ENCODE measurements at places on chromosomes 6 and 20.

DNA sequence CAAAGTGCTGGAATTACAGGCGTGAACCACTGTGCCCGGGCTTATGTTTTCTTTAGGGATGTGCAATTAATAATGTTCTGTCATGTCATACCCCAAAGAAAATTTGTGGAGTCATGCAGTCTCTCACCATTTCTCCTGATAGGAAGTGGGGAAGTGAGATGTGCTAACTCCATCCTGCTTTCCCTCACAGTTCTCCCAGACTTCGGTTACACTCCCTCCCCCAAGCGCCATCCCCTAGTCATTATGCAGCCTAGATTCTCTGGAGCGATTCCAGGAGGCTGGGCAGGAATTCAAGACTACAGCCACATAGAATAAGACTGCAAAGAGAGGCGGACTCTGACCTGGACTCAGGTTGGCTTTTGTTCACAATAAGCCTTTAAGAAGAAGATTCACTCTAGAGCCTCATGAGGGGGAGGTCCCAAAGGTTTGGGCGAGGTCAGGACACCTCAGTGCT, 271.4 kb downstream of the ALDH8A1 start:
- H3K36me3 ChIP-seq: no peaks in the 10 kb centered on the region
- peaks cover 10% of the 10 kb centered on the region for H3K4me1 ChIP-seq

DNA sequence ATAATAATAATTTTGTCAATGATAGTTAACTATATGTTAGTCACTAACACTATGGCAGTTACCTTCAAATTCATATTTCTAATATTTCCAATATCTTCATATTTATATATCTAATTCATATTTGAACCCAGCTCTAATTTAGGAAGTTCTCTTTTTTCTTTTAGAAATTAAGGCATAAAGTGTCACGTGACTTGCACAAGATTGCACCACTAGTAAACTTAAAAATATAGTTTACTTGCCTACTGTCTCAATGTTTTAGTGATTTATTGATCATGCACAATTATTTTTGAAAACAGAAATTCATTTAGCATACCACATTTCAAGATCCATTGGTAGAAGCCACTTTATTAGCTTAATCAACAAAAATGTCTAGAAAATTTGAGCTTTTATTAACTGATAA, 508.7 kb upstream of the ZNF337 start:
- DNase-seq: no peak
- peaks cover 24% of the 10 kb centered on the region for H3K27me3 ChIP-seq
- H3K36me3 ChIP-seq: peaks cover 9% of the 10 kb centered on the region
- no peak overlapping the region for H3K4me3 ChIP-seq

- peaks cover 6% of the 10 kb centered on the region for H3K4me1 ChIP-seq
- H3K36me3 ChIP-seq: no peaks in the 10 kb centered on the region
- peak overlapping the region; percentile 44 for H3K4me3 ChIP-seq
- H3K27ac ChIP-seq: no peak overlapping the region
Observed at GRCh38 chr6:100257793-100258395, 206.8 kb downstream of the SIM1 start.

DNA sequence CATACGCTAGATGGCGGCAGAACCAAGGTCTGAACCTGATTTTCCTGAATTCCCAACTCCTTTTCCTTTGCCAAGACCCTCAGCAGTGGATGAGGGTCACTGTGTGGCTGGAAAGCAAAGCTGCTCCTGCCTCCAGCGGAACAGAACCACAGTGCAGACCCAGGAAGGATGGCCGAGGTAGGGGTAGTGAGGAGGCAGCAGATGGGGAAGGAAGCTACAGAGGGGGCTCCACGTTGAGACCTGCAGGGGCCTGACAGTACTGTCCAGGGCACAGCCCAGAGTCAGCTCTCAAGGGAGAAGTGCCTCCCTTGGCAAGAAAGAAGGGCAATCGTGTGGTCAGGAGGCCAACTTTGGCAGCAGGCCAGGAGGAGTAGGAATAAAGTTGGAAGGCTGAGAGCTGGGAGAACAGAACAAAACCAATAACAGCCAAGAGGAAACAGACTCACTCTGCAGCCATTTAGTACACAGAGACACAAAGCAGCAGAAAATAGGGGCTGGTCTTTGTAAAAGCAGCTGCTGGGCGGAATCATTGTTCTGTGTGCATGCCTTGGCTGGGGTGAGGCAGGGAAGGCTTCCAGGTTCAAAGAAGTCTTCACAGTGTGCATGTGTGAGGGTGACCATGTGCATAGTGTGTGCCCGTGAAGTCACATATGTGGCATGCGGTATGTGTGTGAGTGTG, 3.1 kb downstream of the GABRR2 start:
- no peak overlapping the region for H3K4me3 ChIP-seq
- H3K27ac ChIP-seq: no peak overlapping the region
- DNase-seq: no peak

GRCh38 chr6:17635568-17635967, 35.5 kb downstream of the FAM8A1 start:
- H3K4me3 ChIP-seq: no peak overlapping the region
- peaks cover 17% of the 10 kb centered on the region for H3K36me3 ChIP-seq
- no peak for DNase-seq
- H3K27ac ChIP-seq: peak overlapping the region; percentile 82
- H3K27me3 ChIP-seq: no peaks in the 10 kb centered on the region

DNA sequence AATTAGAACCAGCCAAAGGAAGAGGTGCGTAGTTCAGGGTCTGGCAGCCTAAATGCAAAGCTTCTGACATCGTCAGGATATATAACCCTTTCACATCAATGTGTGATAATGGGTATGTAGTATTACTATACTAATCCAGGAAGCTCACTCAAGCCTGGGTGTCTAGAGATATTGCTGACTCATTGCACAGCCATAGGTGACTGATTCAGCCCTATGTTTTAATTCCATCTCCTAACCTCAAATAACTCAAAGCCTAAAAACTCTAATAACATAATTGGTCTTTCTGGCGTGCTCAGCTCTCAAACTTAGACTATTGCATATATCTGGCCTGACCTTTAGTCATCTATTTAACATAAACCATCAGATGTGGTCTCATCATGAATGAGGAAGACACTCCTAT, 658.4 kb downstream of the TBC1D32 start:
- no peaks in the 10 kb centered on the region for H3K27me3 ChIP-seq
- no peak for DNase-seq
- no peak overlapping the region for H3K27ac ChIP-seq
- H3K36me3 ChIP-seq: peaks cover 2% of the 10 kb centered on the region
- no peaks in the 10 kb centered on the region for H3K4me1 ChIP-seq

GRCh38 chr6:43271103-43271815, 26.8 kb upstream of the SLC22A7 start:
- no peak overlapping the region for H3K4me3 ChIP-seq
- peaks cover 37% of the 10 kb centered on the region for H3K27me3 ChIP-seq
- H3K27ac ChIP-seq: no peak overlapping the region

- no peak for DNase-seq
- no peak overlapping the region for H3K27ac ChIP-seq
- no peaks in the 10 kb centered on the region for H3K36me3 ChIP-seq
- no peaks in the 10 kb centered on the region for H3K27me3 ChIP-seq
- no peak overlapping the region for H3K4me3 ChIP-seq
Observed at GRCh38 chr20:62959101-62959971, 6.8 kb downstream of the SLC17A9 start.

GRCh38 chr6:167699141-167699931, 127.4 kb upstream of the AFDN start:
- H3K27ac ChIP-seq: peak overlapping the region; percentile 74
- H3K4me3 ChIP-seq: peak overlapping the region; percentile 79
- peaks cover 23% of the 10 kb centered on the region for H3K27me3 ChIP-seq
- peaks cover 18% of the 10 kb centered on the region for H3K4me1 ChIP-seq

DNA sequence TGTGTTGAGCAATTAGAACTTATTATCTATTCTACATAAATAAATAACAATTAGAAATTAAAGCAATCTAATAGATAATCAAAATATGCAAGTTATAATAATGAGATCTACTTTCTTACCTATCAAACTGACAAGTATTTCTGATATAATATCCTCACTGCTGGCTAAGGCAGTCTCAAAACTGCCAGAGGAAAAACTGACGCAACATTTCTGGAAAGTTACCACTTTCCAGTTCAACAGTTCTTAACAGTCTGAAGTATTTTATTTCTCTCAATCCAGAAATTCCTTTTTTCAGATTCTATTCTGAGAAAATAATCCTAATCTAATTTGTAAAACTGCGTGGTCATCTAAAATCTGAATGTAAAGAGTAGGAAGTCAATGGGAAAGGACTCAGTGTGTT, 121.0 kb downstream of the TRDN start:
- H3K27ac ChIP-seq: no peak overlapping the region
- H3K4me3 ChIP-seq: no peak overlapping the region
- H3K4me1 ChIP-seq: no peaks in the 10 kb centered on the region
- DNase-seq: no peak
- H3K27me3 ChIP-seq: no peaks in the 10 kb centered on the region

DNA sequence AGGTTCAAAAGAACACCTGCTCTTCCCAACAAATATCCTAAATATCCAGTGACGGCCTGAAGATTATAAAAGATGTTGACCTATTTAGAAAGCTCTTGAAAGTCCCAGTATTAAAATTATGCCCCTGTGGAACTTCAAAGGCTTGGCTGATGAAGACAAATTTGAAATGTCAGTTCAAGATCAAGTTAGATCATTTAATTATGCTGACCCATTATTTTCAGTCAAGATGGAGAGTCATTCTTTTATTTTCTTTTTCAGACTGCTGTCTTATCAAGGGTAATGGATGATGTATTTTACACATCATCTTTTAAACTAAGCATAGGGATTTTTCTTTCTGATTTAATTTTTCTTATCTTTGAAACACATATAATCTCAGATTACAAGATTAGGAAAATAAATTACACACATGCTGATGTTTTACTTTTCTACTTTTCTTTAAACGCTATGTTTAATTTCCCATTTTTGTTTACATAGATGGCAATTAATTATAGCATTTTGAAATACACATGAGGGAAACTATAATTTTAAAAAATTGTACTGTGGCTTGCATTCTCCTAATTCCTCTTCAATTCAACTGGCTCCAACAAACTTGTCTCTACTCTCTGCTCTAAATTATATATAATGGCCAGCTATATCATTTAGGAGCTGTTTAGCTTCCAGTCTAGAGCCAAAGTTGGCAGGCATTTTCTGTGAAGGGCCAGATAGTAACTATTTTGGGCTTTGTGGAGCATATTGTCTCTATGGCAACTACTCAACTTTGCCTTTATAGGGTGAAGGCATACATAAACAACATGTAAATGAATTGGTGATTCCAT, 123.7 kb downstream of the RCAN2 start:
- H3K27ac ChIP-seq: no peak overlapping the region
- H3K36me3 ChIP-seq: no peaks in the 10 kb centered on the region
- H3K27me3 ChIP-seq: peaks cover 16% of the 10 kb centered on the region
- H3K4me3 ChIP-seq: no peak overlapping the region
- no peak for DNase-seq

GRCh38 chr6:156773476-156773875, 3.7 kb upstream of the ARID1B start:
- no peak overlapping the region for H3K27ac ChIP-seq
- H3K4me3 ChIP-seq: no peak overlapping the region
- peaks cover 3% of the 10 kb centered on the region for H3K36me3 ChIP-seq
- peaks cover 30% of the 10 kb centered on the region for H3K4me1 ChIP-seq
- no peak for DNase-seq

DNA sequence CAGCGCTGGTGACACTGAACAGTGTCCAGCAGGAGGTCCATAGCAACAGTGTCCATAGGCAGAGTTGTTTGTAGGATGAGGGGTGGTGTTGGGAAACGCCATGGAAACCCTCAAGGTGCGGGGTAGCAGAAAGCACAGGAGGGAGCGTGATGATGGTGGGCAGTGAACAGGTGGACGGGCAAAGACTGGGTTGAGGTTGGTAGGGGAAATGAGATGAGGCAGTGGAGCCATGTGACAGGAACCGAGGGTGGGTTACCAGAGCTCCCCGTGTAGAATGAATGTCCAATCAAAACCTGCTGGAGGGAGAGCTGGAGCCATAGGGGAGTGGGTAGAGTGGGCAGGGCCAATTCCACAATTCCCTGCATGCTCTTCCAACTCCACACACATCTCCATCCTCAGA, 38.0 kb downstream of the HLA-DPB1 start:
- H3K27me3 ChIP-seq: peaks cover 80% of the 10 kb centered on the region
- no peaks in the 10 kb centered on the region for H3K36me3 ChIP-seq
- DNase-seq: no peak
- no peak overlapping the region for H3K27ac ChIP-seq
- H3K4me1 ChIP-seq: peaks cover 14% of the 10 kb centered on the region

- H3K27me3 ChIP-seq: peaks cover 21% of the 10 kb centered on the region
- no peak overlapping the region for H3K4me3 ChIP-seq
- H3K27ac ChIP-seq: no peak overlapping the region
- no peak for DNase-seq
- H3K4me1 ChIP-seq: peaks cover 8% of the 10 kb centered on the region
Observed at GRCh38 chr20:21569586-21569985, 55.7 kb upstream of the NKX2-2 start.

- peak overlapping the region; percentile 98 for H3K27ac ChIP-seq
- peaks cover 56% of the 10 kb centered on the region for H3K4me1 ChIP-seq
- H3K27me3 ChIP-seq: no peaks in the 10 kb centered on the region
- peak; percentile 58 for DNase-seq
- H3K36me3 ChIP-seq: peaks cover 33% of the 10 kb centered on the region
Observed at GRCh38 chr6:390914-391558, 516 bp upstream of the IRF4 start.

GRCh38 chr6:89567630-89568390, 70.7 kb downstream of the LYRM2 start:
- no peaks in the 10 kb centered on the region for H3K4me1 ChIP-seq
- no peaks in the 10 kb centered on the region for H3K36me3 ChIP-seq
- no peak overlapping the region for H3K27ac ChIP-seq
- no peak overlapping the region for H3K4me3 ChIP-seq

DNA sequence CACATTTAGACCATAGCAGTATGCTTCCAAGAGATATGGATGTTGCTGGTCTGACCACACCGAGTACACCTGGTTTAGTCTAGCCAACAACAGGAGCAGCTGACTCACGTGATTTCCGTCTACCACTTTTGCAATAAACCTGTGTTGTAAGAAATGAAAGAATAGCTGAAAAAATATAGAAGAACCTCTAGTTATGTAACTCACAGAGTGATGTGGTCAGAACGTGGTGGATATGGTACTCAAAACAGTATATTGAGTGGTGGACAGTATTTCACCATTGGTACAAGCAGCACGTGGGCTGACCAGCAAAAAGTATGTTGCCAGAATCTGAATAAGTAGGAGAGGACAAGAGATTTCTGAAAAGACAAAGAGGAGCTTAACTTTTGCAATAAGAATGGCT, 226.9 kb downstream of the TBC1D7 start:
- peaks cover 13% of the 10 kb centered on the region for H3K27me3 ChIP-seq
- H3K27ac ChIP-seq: no peak overlapping the region
- no peak for DNase-seq
- no peaks in the 10 kb centered on the region for H3K36me3 ChIP-seq
- no peaks in the 10 kb centered on the region for H3K4me1 ChIP-seq
- no peak overlapping the region for H3K4me3 ChIP-seq

Data from activated T-cell treated with anti-CD3 and anti-CD28 coated beads, Interleukin-2, amount 50 U/mL, for 72 hours (primary cell).